ENCODE measurements at places on chromosomes 11 and 22. TPM values are rescaled to one million over a fixed set of nuclear protein-coding genes. Genes with fewer than 3 reads are reported as not detected.

Gene APOA1
- total RNA-seq = 6.0 TPM

Gene ELFN2
- 2.8 TPM for total RNA-seq

Gene IGHMBP2
- total RNA-seq = 14.9 TPM

Gene FERMT3
- total RNA-seq = 1.6 TPM

Gene GAL3ST1
- 3.8 TPM for total RNA-seq

Gene OR52E8
- total RNA-seq = not detected

Gene GRIK4
- total RNA-seq = 3.9 TPM

Gene DEFB131B
- total RNA-seq = not detected

Gene GPHA2
- total RNA-seq = not detected

Gene SCGB1C1
- total RNA-seq = not detected

Gene PANX3
- total RNA-seq = not detected

Gene FBLN1
- total RNA-seq = 72.5 TPM

Gene HEPHL1
- not detected for total RNA-seq

Gene OR10G8
- total RNA-seq = not detected

Gene LUZP2
- total RNA-seq = 1.8 TPM

Gene OR52N4
- not detected for total RNA-seq

Gene KDM4D
- 0.93 TPM for total RNA-seq

Gene SULT4A1
- 6.1 TPM for total RNA-seq

Gene KCTD14
- total RNA-seq = 1.0 TPM

Gene OR52A1
- total RNA-seq = not detected

Gene PNPLA5
- not detected for total RNA-seq

Gene IL17REL
- total RNA-seq = not detected

Gene MTNR1B
- not detected for total RNA-seq

Gene CALCA
- not detected for total RNA-seq

Gene PKDREJ
- not detected for total RNA-seq

Gene OR5A2
- total RNA-seq = not detected

Gene LYVE1
- total RNA-seq = 0.27 TPM

Gene TRIM66
- total RNA-seq = 7.3 TPM

Gene MPZL3
- total RNA-seq = 8.5 TPM

Gene SCN4B
- 0.89 TPM for total RNA-seq

Gene DNAJB13
- total RNA-seq = 1.3 TPM

Gene OR4D5
- total RNA-seq = not detected

Gene ENTHD1
- total RNA-seq = not detected

Gene KCNE3
- total RNA-seq = 0.31 TPM

Gene PHOX2A
- not detected for total RNA-seq

Gene NCF4
- not detected for total RNA-seq

Gene SUSD2
- total RNA-seq = 0.72 TPM

Gene MB
- not detected for total RNA-seq

Gene MAP6
- total RNA-seq = 3.9 TPM

Gene KCNC1
- total RNA-seq = 0.12 TPM

Gene FRMD8
- total RNA-seq = 76.3 TPM

Gene MAJIN
- total RNA-seq = not detected

Gene PPP6R2
- 48.3 TPM for total RNA-seq

Gene ZNF74
- 14.3 TPM for total RNA-seq

Gene TECTA
- 0.84 TPM for total RNA-seq

Gene TAF6L
- 15.1 TPM for total RNA-seq

Gene OR4C13
- not detected for total RNA-seq

Gene SLC25A18
- 0.55 TPM for total RNA-seq

Measured in astrocyte (in vitro differentiated cells and primary cell).